Thoracic aorta (tissue), 2 donors: ENCODE measurements at places on chromosomes 16 and 17. TPM values are rescaled to one million over a fixed set of nuclear protein-coding genes. Genes with fewer than 3 reads are reported as not detected.
A peak's percentile ranks its signal among the peaks of the same experiment; 100 is the strongest.

DNA sequence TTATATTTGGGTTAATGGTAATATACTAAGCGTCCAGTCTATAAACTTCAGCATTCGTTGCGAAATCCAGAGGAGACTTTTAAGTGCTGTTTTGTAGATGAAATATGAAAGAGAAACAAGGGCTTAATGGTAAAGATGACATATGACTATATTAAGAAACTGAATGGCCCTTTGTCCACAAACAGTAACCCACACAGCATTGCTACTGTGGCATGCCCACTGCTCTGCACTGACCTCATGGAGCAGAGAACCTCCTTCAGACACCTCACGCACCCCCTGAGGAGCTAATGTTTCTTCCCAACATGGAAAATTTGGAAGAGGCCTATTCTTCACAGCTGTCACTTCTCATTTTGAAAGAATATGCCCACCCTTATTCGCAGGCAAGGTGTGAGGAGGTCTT is 26.7 kb downstream of the ASPA start:
- no peaks in the 10 kb centered on the region for H3K36me3 ChIP-seq
- no peaks in the 10 kb centered on the region for H3K4me1 ChIP-seq
- no peaks in the 10 kb centered on the region for H3K27me3 ChIP-seq
- DNase-seq, result no peak

GRCh38 chr16:13936155-13936554 is 16.2 kb downstream of the ERCC4 start:
- no peak for DNase-seq
- peaks cover 18% of the 10 kb centered on the region for H3K4me1 ChIP-seq
- no peak overlapping the region for H3K4me3 ChIP-seq

DNA sequence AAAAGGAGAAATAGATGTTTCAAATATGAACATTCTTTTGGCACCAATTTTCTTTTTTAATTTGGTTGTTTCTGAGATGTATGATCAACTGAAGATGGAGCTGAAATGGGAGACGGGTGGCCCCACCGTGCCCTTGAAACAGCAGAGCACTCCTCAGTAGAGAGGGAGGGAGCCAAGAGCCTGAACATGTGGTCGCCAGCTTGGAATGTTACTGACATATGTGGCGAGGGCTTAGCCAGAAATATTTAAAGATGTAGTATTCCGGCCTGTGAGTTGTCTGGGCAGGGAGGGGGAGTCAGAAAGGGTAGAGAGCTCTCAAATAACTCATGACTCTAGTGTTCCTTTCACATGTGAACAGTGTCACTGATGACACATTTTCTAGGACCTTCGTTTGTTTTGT is 13.3 kb upstream of the MRC2 start:
- no peak for DNase-seq
- H3K4me3 ChIP-seq, result no peak overlapping the region
- H3K27me3 ChIP-seq, result no peaks in the 10 kb centered on the region

GRCh38 chr17:57286399-57287105 is 30.2 kb downstream of the MSI2 start:
- no peak for DNase-seq
- no peak overlapping the region for H3K4me3 ChIP-seq
- peaks cover 7% of the 10 kb centered on the region for H3K4me1 ChIP-seq
- H3K36me3 ChIP-seq, result no peaks in the 10 kb centered on the region
- H3K27me3 ChIP-seq, result no peaks in the 10 kb centered on the region

- no peaks in the 10 kb centered on the region for H3K36me3 ChIP-seq
- no peak overlapping the region for H3K27ac ChIP-seq
- H3K4me1 ChIP-seq, result no peaks in the 10 kb centered on the region
- no peaks in the 10 kb centered on the region for H3K27me3 ChIP-seq
- no peak for DNase-seq
- H3K4me3 ChIP-seq, result no peak overlapping the region
Measured at GRCh38 chr16:77748421-77749005, 26.2 kb downstream of the NUDT7 start.

GRCh38 chr17:14756479-14756878 is 455.6 kb downstream of the HS3ST3B1 start:
- no peak overlapping the region for H3K27ac ChIP-seq
- no peaks in the 10 kb centered on the region for H3K27me3 ChIP-seq
- H3K36me3 ChIP-seq, result no peaks in the 10 kb centered on the region
- H3K4me1 ChIP-seq, result no peaks in the 10 kb centered on the region
- H3K4me3 ChIP-seq, result no peak overlapping the region

GRCh38 chr17:30273373-30273772 is 18.4 kb downstream of the BLMH start:
- DNase-seq, result no peak
- peaks cover 3% of the 10 kb centered on the region for H3K4me1 ChIP-seq
- H3K27me3 ChIP-seq, result no peaks in the 10 kb centered on the region
- peaks cover 18% of the 10 kb centered on the region for H3K36me3 ChIP-seq
- no peak overlapping the region for H3K27ac ChIP-seq

- peaks cover 53% of the 10 kb centered on the region for H3K36me3 ChIP-seq
- H3K4me3 ChIP-seq, result no peak overlapping the region
- DNase-seq, result no peak
- peak overlapping the region; percentile 58 for H3K27ac ChIP-seq
Measured at GRCh38 chr17:45108595-45109521, 23.5 kb downstream of the PLCD3 start.

DNA sequence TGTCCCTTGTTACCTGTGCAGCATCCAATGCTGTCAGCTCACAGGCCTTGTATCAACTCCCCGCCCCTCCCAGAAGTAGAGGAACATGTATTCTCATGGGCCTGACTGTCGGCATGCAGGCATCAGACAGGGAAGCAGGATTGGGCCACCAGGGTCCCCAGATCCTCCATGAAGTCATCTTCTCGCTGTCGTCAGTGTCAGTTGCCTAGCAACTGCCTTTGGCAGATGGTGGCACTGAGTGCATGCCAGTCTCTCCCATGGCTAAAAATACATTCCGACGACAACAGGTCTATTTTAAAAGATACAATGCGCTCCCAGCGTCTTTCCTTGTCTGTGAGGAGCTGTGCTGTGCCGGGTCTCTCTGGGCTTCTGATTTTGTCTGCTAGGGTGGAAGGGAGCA is 36.8 kb upstream of the CES5A start:
- DNase-seq, result no peak
- H3K36me3 ChIP-seq, result no peaks in the 10 kb centered on the region
- H3K27ac ChIP-seq, result no peak overlapping the region
- H3K4me1 ChIP-seq, result no peaks in the 10 kb centered on the region
- no peaks in the 10 kb centered on the region for H3K27me3 ChIP-seq

DNA sequence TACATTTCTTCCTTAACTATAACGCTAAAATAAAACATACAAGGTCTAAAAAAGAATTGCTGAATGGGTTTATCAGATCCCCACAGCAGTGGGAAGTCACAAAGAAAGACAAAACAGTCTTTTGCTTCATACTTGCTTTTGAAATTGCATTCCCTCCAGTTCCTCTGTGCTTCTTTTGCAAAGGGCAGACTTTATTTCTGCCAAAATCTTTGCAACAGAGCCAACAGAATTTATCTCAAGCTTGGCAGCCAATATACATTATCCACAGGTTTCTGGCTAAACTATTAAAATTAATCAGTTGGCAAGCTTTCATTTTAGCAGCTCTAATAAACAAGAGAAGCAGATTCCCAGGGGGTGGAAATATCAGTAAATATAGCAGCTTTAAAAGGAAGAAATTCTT is 378.9 kb upstream of the CA10 start:
- H3K27ac ChIP-seq, result no peak overlapping the region
- H3K36me3 ChIP-seq, result no peaks in the 10 kb centered on the region
- H3K4me3 ChIP-seq, result no peak overlapping the region
- DNase-seq, result no peak
- H3K27me3 ChIP-seq, result no peaks in the 10 kb centered on the region

GRCh38 chr17:60652454-60653247 is 25.0 kb upstream of the BCAS3 start:
- H3K36me3 ChIP-seq, result peaks cover 28% of the 10 kb centered on the region
- H3K4me3 ChIP-seq, result no peak overlapping the region
- no peaks in the 10 kb centered on the region for H3K27me3 ChIP-seq
- no peak for DNase-seq

DNA sequence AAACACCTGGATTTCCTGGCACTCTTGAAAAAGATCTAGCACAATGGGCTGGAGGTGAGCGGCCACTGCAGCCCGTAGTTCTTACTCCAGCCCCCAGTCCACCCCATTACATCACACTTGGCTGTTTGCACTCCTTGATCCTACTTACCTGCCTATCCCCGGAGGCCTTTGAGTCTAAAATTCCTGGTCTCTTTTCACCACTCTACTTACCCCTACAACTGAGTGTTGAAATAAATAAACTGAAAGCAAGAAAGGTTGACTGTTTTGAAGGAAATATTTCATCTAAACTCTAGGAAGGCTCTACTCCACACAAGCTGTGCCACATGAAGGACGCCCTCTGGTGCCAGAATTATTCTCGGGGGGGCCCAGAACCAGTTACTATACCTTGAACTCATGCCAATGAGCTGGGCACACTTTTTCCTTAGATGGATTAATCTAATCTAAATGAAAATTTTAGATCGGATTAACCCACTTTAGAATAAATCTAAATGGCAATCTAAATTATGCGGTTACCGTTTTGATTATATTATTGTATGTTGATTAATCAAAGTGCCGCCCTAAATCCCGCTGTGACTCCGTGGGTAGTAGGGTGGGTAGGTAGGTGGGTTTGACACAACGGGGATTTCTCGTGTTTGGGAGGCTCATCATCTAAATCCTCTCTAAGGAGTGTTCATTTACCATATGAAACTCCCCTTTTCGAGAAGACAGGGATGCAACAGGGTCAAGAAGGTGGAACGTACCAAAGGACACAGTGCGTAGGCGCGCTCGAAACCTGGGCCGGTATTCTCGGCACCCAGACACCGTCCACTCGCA is 651 bp upstream of the EIF1 start:
- H3K4me1 ChIP-seq, result peaks cover 15% of the 10 kb centered on the region
- no peak for DNase-seq
- peak overlapping the region; percentile 100 for H3K27ac ChIP-seq
- peak overlapping the region; percentile 100 for H3K4me3 ChIP-seq
- H3K27me3 ChIP-seq, result no peaks in the 10 kb centered on the region

The P2RX5 gene
- not detected for total RNA-seq

The GGT6 gene
- not detected for total RNA-seq
